AG04449 (cell line): ENCODE measurements at places on chromosomes 12 and 14.

DNA sequence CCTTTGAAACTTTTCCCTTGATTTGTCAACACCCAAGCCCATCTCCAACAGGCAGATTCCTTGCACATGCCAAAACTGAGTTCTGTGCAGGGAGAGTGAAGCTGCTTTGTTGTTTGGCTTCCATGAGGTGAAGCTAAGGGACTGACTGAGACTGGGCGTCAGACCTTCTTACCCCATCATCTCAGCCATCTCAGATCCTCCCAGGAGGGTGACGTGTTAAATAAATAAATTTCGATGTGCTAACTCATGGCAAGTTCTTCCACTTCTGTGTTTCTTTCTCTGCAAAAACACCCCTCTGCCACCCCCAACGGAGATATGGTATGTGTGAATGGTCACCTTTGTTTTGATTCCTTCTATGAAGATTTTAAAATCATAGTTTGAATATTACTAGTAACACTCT lies 17.8 kb downstream of the UTP20 start:
- DNase-seq = no peak

GRCh38 chr12:91785655-91786498 lies 359.8 kb downstream of the BTG1 start:
- no peak for DNase-seq

DNA sequence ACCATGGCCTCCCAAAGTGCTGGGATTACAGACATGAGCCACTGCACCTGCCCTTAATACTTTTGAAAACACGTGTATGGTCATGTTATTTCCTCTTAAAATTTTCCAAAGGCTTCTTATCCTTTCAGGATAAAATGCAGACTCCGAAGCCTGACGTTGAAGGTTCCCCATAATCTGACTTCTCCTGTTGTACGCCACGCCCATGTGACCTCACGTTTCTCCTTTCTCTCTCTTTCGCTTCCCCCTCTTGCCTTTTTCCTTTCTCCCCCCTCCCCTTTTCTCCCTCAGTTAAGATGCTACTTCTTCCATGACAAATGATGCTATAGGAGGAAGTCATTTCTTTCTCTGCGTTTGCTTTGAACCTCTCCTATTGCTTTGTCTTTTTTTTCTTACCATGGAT lies 266.0 kb downstream of the FBXL14 start:
- no peak for DNase-seq

DNA sequence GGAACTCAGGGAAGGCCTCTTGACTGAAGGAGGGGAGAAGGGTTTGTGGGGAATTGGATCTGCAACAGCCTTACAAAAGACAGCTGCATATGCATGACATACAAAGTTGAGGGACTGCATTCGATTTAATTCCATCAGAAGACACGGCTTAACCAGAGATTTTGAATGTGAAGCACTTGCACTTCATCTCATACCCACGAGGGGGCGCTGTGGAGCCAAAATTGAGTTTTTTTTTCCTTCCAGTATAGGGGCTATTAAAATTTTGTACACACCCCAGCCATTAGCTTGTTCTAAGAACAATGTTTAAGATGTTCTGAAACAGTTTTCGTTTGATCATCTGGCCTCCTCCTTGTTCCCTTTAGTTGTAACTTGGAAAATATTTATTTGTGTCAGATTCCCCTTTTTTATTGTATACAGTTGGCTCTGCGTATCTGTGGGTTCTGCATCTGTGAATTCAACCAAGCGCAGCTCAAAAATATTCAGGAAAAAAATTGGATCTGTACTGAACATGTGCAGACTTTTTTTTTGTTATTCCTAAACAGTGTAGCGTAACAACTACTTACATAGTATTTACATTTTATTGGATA lies 1.6 kb downstream of the SUDS3 start:
- no peak for DNase-seq

GRCh38 chr12:123043536-123044001 lies 63.1 kb downstream of the ARL6IP4 start:
- DNase-seq = peak; percentile 87

DNA sequence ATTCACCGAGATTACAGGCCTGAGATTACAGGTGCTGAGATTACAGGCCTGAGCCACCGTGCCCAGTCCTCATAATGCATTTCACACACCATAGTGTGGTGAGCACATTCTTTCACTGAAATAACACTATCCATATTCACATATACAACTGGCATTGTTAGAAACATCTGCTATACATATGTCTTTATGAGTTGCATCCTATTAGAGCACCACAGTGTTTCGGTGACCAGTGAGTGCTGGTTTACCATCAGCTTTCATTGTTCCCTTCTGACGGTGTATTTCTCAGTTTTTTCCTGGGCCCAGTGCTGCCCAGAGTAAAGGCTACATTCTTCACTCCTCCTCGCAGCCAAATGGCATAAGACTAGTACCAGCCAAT lies 96.2 kb upstream of the FGD4 start:
- DNase-seq = no peak

DNA sequence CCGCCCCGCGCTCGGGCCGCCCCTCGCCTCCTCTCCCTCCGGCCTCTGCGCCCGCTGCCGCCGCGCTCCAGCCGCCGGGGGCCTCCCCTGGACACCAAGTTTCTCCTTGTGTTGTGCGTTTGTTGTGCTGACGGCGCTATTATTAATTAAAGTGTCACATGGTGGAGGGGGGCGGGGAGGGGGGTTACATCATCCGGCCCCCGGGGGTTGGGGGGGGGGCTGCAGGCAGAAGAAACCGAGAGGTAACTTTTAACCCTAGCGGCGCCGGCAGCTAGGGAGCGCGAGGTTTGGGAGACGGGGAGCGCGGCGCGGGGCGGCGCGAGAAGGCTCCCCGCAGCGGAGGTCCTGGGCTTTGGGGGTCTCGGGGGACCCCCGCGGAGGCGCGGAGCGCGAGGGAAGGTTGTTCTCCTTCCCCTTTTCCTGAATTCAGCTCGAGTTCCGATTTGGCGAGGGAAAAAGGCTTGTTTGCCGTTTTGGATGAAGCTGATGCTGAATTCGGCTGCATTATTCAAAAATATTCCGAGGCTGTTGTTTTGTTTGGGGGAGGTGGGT lies at the start of gene HRK:
TSS of gene HRK (minus strand) at position 117 of the 552 bp plus-strand sequence. CDS start 134 bp downstream, outside the sequence.
- no peak for DNase-seq

DNA sequence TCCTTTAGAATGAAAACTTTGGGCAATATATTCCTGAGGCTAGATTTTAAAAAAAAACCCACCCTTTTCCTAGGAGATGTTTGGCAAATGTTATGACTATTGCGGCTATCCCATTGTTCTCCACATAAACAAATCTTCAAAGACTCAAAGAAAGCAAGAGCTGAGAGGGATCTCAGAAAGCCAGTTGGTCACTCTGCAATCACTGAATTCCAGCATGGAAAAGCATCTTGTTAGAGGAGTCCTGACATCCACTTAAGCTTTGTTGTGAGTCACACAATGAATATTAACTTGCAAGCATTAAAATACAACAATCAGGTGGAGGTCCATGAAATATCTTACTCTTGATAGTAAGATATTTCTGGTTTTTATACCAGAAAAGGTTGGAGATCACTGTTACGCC lies 11.0 kb upstream of the PTPRB start:
- no peak for DNase-seq

GRCh38 chr12:25828188-25828587 lies 130.3 kb upstream of the RASSF8 start:
- DNase-seq = no peak
